ENCODE measurements at places on chromosomes 3 and 15. TPM values are rescaled to one million over a fixed set of nuclear protein-coding genes. Genes with fewer than 3 reads are reported as not detected.

- DNase-seq = no peak
These were observed 38.5 kb downstream of the IDH2 start for GRCh38 chr15:90063770-90064247.

GRCh38 chr15:87207990-87208580, 1048.5 kb downstream of the NTRK3 start:
- DNase-seq = no peak

GRCh38 chr15:52105846-52106245, 6.7 kb downstream of the BCL2L10 start:
- DNase-seq = no peak

DNA sequence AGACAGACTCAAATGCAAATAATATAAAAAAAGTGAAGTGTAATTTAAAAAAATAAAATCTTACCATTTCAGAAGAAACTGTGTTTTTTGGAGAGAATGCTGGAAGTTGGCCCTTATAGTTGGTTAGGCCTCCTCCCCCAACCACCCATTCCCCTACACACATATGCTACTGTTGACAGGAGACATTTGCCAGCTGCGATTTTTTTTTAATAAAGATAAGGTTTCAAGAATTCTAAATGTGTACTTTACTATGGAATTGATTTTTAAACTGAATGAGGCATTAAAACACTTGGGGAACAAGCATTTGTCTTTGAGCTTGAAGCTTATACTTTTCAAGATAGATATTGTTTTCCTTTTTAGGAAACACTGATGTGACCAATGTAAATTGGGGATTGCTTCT, 4.4 kb upstream of the SSR3 start:
- DNase-seq = peak; percentile 52

GRCh38 chr3:127799476-127800222, 22.7 kb downstream of the MGLL start:
- no peak for DNase-seq

DNA sequence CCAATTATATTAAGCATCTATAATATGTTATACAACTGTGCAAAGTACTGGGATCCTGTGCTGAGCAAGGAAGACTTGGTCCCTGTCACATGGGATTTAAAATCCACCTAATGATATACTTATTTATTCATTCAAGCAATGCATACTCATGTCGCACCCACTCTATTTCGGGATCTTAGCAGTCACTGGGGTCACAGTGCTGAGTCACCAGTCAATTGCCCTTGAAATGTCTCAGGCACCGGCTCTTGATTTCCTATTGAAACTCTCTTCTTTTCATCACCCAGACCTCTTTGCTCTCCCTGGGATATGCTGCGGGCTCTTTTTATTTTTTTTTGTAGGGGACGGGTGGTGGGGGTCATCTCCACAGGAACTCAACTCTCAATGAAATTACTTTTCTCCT, 194.5 kb upstream of the GAP43 start:
- no peak for DNase-seq

DNA sequence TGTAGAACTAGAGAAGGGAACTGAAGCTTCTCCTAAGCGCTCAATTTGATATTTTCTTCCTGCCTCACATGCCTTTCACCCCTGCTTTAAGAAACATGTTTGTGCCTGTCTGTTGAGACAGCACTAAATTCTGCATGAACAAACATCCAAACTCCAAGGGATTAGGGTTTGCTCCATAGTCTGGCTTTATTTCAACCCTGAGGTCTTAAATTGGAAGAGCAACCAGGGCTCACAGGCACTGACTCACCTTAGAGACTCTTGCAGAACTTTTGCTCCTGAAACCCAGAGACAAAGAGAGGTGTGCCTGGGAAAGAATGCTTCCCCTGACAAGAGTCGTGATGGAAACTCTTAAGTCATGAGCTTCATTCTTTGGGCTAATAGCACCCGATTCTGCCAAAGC, 393.9 kb upstream of the MCTP2 start:
- DNase-seq = no peak

GRCh38 chr3:160150525-160150924, 74.7 kb upstream of the C3orf80 start:
- DNase-seq = no peak

- DNase-seq = no peak
These were observed 219.7 kb downstream of the CD47 start for GRCh38 chr3:107870943-107871638.

- no peak for DNase-seq
These were observed 97.3 kb upstream of the ARHGEF3 start for GRCh38 chr3:56899078-56899477.

DNA sequence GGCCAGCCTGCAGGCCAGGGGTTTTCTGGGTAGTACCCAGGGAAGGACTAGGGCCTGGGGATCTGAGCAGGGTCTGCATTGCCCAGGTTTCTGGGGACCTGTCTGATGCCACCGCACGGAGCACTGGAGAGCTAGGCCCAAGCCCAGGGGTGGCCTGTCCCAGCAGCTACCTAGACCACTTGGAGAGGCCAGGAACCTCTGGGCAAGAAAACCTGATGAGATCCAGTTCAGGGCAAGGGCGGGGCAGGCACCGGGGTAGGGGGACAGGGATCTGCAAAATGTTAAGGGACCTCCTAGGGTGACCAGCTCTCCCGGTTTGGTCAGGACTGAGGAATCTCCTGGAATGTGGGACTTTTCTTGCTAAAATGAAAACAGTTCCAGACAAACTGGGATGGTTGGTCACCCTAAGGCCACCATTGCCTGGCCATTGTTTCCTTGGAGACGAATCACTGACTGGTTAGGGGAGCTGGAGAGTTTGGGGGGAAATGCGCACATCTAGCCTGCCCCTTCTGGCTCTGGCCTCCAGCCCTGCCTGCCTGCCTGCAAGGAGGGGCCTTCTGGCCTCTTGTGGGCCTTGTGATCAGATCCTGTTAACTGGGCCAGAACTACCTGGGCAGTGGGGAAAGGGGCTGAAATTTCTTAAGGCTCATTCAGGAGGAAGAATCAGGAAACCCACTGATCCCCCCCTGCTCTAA, 117.4 kb upstream of the TLE3 start:
- DNase-seq = no peak

DNA sequence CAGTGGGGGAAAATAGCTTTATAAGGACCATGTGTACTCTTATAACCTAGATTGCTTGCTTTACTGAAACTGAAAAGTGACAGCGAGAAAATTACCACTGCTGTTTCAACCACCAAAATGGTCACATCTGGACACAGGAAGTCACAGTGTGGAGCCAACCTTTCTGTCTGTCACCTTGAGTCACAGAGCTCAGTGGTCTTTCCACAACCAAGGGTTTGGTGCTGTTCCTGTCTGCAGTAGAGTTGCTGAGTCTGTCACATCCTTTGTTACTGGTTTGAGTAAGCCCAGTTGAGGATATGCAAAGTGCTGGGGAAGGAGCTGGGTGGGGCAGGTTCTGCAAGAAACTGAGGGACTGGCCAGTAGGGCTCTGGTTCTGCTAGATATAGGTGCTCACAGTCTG, 139.1 kb upstream of the EIF1B start:
- no peak for DNase-seq

DNA sequence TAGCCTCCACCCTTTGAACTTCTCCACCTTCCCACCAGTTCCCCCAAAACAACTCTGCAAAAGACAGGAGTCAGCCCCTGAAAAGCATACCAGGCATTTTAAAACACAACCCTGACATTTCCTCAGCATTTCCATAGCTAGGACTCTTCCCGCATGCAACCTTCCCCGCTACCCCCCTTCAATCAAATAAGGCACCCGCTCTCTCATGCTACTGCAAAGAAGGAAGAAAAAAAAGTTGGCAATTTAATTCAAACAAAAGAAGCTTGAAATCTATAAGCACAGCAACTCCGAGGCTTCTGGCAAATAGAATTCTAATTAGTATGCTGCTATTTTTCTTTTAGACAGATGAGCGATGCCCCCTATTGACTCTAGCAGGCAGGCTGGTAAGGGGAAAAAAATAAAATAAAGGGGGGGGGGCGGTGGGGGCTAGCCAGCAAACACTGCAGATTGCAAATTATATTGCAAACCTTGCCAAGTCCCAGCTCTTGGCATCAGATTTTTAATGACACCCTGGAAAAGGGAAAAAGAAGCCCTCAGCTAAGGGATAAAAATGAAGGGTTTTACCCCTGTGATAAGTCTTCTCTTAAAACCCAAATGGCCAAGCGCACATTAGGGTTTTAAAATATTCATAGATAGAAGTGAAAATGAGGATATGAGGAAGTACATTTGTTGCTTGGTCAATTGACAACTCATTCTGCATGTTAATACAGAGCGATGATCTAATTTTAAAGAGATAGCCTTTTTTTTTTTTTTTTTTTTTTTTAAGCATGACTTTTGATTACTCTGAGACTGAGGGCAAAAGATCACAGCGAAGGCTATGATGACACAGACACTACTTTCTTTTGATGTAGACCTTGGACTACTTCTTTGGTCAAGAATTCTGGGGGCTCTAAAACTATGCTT, 255.2 kb downstream of the NR2F2 start:
- DNase-seq = peak; percentile 27

DNA sequence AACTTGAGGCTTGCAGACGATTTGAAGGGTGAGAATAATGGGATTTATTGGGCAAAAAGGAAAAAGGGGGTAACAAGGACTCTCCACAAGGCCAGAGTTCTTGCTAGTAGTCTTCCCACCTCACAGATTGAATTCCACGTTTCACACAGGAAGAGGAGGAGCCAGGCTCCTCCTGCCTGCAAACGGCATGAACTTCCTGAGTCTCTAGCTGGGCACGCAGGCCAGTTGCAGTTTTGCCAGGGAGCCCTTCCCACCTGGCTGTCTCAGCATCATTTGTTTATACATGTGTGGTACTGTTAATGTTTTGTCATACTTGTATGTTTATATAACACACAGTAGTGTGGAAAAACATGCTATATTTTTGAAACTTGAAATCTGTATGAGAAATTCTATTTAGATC, 155.0 kb downstream of the NLGN1 start:
- no peak for DNase-seq

DNA sequence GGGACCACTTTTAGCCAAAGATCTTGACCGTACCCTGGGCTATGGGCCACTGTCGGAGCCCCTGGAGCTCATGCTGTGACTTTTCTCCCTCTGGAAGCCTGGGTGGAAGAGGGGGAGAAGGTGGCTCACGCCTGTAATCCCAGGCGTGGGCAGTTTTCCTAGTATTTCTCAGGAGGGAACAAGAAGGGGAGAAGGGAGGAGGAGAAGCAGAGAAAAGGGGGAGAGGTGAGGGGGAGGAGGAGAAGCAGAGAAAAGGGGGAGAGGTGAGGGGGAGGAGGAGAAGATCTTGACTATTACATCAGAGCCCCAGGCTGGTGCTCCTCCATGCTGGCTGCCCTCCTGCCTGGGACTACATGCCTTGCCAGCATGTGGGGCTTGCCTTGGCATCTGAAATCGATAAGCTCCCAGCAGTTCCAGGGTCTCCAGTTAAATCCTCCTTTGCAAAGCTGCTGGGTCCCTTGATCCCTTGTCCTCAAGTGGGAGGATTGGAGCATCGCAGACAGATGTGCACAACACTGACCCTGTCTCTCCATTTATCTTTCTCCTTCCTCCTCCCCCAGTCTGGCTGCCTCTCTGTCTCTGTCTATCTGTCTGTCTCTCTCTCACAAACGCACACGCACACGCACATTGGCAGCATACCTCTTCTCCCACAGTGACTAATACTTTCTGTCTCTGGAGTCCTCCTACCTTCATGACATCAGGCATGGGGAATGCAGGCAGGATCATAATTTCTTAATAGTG, 41.6 kb downstream of the MRAS start:
- DNase-seq = no peak

PLSCR2 gene
- polyA plus RNA-seq = not detected

CACNA1D gene
- 3.7 TPM for polyA plus RNA-seq

EFCAB12 gene
- polyA plus RNA-seq = 1.2 TPM

CCDC191 gene
- 3.7 TPM for polyA plus RNA-seq

CHST13 gene
- 7.0 TPM for polyA plus RNA-seq

CAMK2N2 gene
- polyA plus RNA-seq = 0.39 TPM

ZNF860 gene
- 0.84 TPM for polyA plus RNA-seq
